ENCODE measurements at places on chromosomes 7 and 10. TPM values are rescaled to one million over a fixed set of nuclear protein-coding genes. Genes with fewer than 3 reads are reported as not detected.

The SPOCK2 gene
- 1.1 TPM for total RNA-seq

The INA gene
- total RNA-seq = not detected

The TAS2R4 gene
- total RNA-seq = 1.3 TPM

The TNS3 gene
- 20.0 TPM for total RNA-seq
